Kidney tubule cell (primary cell): ENCODE measurements at places on chromosomes 13 and 19.
A peak's percentile ranks its signal among the peaks of the same experiment; 100 is the strongest.

- no peak for DNase-seq
These were observed 1.7 kb downstream of the ERCC1 start for GRCh38 chr19:45421947-45422498.

DNA sequence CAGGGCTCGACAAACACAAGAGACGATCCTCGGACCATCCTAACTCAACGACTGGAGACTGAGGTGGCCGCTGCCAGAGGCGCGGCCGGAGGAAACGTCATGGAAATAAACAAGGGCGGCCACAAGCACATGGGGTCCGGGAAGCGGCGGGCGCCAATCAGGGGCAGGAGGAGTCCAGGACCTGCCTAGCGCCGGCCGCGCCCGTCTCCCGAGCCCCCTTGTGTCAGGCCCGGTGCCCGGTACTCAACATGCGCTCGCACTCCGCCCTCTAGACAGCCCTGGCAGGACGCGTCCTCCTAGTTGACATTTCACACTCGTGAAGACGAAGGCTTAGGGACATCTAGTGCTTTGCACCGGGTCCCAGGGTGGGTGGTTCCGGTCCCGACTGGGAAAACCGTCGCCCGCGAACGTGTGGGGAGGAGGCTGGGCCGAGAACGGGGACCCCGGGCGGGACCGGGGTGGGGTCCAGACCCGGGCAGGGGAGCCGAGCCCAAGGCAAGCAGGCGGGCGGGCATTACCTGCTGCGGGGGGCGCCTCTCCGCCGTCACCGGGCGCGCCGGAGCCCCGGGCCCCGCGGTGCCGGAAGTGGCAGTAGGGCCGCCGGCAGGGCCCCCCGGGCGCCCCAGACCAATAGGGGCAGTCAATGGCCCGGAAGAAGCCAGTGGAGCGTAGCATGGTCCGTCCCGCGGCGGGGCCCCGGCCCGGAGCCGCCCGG, 442 bp downstream of the REXO1 start:
- DNase-seq, result peak; percentile 63

- peak; percentile 99 for DNase-seq
These were observed 29.1 kb downstream of the SHISA2 start for GRCh38 chr13:26022538-26023292.

GRCh38 chr13:40433577-40433976, 232.9 kb downstream of the FOXO1 start:
- DNase-seq, result no peak
